ENCODE measurements at places on chromosomes 1 and 21.

GRCh38 chr1:19387045-19387467 is 74.9 kb downstream of the SLC66A1 start:
- no peak for DNase-seq

DNA sequence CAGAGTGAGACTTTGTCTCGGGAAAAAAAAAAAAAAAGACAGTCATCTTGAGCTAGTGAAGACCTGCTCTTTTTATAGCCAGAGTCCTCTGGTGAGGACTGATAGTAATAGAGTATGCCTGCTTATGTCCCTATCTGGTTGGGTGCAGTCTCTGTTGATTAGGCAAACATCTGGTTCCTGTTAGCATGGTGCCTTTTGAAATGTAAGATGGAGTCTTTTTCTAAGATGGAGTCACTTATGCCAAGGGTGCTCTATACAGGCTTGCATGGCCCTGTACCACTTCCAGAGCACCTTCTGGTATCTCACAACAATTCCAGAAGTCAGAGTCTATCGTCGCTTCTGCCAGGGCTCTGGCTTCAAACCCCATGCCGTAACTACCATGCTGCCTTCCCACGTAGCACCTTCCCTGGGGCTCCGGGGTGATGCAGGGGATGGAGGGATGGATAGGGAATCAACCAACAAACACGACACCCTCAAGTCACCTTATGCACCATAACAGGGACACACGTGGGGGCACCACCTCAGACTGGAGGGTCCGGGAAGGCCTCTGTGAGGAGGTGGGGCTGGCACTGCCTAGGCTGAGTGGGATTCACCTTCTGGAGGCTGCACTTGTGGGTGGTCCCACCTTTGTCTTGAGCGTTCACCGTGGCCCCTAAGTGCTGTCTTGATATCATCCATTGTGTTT is 11.6 kb upstream of the PADI6 start:
- DNase-seq = no peak

- DNase-seq = no peak
Observed at GRCh38 chr1:236063919-236064673, 794 bp downstream of the NID1 start.

GRCh38 chr1:55338448-55338820 is 123.3 kb upstream of the USP24 start:
- no peak for DNase-seq

DNA sequence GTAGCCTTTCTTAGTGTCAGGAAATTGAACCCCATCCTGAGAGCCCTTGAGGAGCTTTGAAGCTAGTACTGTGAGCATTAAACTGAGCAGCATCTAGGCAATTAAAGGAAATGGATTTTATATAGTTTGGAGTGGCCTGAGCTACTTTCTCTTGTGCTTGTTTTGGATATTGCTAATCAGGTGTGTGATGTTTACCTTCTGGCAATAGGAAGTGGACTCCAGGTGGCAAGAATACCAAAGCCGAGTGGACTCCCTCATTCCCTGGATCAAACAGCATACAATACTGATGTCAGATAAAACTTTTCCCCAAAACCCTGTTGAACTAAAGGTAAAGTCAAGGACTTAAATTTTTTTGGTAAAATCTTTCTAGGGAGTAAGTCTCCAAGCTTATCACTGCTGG is 79.4 kb downstream of the MACF1 start:
- DNase-seq = peak; percentile 14

DNA sequence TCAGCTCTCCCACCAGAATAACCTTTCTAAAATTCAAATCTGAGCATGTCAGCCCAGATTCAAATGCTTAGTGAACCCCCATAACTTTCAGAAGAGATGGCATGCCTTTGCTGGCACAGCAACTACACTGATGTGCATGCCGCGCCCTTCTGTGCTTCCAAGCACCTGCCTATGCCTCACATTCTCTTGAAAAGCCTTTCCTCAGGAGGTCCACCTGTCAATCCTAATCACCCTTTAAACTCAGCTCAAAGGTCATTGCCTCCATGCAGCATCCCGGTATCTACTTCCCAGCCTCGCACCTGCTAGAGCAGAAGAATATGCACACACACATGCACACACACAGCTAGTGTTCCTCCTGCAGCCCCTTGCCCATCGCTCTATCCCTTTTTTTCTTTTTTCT is 5.2 kb upstream of the S100A2 start:
- DNase-seq = no peak

DNA sequence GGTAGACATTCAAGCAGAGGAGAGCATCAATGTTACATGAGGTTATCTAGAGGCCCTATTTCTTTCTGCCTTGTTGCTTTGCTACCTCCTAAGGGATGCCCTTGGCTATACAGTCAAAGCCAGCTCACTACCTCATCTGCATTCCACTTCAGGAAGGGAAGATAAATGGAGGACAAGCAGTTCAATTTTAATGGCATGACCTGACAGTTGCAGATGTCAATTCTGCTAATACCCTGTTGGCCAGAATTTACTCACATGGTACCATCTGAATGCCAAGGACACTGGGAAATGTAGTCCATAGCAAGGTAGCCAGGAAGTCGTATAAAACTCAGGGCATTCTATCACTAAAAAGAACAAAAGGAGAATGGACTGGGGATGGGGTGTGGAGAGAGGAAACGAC is 31.5 kb downstream of the PALMD start:
- DNase-seq = no peak

DNA sequence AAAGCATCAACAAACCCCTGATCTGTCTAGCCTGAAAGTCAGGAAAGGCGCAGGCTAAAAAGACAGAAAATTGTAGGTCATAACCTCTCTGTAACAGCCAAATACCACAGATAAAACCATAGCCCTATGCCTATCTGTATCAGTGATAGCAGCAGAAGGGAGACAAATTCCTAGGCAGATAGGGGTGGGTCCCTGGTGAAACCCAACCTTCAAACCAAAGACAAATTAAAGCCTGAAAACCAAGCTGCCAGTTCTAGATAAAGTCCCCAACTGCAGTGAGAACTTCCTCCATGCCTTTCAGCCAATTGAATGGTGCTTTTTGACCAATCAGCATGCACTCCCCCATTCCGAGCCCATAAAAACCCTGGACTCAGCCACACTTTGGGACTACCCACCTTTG is 115.3 kb downstream of the NTPCR start:
- DNase-seq = no peak

- no peak for DNase-seq
Observed at GRCh38 chr1:11314959-11315358, 42.0 kb downstream of the UBIAD1 start.

DNA sequence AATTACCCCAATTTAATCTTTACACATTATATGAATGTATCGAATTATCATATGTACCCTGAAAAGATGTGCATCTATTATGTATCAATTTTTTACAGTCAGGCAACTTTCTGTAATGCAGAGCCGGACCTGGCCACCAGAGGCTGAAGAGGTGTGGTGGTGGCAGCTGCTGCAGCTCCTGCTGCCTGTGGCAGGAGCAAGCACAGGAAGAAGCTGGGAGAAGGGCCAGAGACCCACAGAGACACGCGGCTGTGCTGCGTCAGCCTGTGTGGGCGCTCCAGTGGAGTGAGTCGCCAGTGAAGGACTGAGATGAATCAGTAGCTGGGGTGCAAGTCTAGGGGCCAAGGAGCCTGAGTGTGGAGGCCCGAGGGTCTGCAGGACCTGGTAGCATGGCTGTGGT is 74.3 kb upstream of the COG2 start:
- no peak for DNase-seq

GRCh38 chr1:94050254-94050653 is 70.7 kb downstream of the ABCA4 start:
- DNase-seq = no peak

DNA sequence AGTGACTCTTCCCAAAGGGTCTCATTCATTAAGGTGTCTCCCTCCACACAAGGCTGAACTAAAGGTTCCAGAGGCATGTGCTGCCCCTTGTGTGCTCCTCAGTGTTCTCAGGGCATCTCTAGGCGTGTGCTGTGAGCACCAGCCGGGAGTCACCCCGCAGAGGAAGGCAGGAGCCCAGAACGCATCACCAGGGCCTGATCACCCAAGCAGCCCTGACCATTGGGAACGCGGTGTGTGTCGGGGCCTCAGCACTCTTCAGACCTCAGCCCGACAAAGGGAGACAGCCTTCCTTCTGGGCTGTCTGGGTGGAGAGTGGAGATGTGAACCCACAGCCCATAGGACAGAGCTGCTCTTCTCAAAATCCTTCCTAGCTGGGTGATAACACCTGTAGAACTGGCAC is 9.1 kb downstream of the SLC37A1 start:
- no peak for DNase-seq

- no peak for DNase-seq
Observed at GRCh38 chr1:184473176-184473966, 86.5 kb downstream of the C1orf21 start.

DNA sequence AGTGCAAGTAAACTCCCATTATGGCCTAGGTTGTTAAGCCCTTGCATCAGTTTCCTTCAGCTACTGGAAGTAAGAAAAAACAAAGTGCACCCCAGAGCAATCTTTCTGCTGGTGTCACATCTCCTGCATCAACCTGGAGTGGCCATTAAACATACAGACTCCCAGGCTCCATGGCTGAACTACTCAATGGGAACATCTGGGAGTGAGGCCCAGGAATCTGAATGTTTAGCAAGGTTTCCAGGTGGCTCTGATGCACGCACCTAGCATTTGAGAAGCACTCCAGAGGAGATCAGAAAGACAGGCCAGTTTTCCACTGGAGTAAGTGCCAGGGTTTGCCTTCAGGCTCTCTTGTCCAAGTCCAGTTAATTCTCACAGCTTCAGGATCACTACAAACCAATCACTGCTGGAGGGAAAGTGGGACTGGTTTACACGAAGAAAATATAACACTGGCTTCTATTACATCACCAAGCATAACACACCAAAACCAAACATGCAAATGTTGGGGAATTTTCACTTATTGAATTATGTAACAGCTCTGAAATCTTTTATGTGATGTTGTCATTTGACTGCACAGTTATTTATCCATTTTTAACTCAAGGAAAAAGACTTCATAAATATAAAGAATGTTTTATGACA is 22.3 kb upstream of the ABCA4 start:
- no peak for DNase-seq

DNA sequence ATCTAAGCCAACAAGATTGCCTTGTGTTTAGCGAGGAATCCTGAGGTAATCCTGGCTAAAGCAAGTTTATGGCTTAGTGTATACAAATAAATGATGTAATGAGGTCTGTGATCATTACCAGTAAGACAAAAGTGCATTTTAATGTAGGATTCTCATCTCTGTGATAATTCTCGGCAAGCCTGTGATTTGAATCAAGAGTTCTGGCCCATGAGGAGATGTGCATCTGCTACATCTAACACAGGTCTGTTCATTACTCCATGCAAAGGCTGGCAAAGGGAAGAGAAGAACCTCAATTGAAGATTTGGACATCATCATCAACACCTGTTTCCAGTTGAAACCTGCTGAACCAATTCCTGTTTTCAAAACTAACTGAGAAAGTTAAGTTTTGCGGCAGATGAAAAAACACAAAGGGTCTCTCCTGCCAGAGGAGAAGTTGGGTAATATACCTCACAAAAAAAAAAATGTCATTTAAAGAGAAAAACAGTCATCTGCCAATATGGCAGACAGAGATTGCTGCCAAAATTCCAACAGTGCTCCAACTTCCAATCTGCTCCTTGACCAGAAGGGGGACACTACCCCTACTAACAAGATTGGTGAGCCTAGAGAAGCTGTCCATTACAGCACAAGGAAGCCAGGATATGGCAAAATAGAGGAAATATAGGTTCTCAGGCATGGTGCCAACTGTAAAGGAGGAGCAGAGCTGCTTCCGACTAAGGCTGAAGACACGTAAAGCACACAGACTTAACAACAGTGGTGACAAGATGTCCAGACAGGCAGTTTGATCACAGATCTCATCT is 453.7 kb downstream of the TTLL7 start:
- DNase-seq = peak; percentile 41

DNA sequence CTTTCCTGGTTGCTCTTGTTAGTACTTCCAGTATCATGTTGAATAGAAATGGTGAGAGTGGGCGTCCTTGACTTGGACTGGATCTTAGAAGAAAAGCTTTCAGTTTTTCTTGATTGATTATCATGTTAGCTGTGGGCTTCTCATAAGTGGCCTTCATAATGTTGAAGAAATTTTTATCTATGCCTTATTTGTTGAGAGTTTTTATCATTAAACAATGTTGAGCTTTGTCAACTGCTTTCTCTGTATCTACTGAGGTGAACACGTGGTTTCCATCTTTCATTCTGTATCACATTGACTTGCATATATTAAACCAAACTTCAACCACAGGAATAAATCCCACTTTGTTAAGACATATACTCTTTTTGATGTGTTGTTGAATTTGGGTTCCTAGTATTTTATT is 29.4 kb downstream of the PRKAB2 start:
- DNase-seq = no peak

DNA sequence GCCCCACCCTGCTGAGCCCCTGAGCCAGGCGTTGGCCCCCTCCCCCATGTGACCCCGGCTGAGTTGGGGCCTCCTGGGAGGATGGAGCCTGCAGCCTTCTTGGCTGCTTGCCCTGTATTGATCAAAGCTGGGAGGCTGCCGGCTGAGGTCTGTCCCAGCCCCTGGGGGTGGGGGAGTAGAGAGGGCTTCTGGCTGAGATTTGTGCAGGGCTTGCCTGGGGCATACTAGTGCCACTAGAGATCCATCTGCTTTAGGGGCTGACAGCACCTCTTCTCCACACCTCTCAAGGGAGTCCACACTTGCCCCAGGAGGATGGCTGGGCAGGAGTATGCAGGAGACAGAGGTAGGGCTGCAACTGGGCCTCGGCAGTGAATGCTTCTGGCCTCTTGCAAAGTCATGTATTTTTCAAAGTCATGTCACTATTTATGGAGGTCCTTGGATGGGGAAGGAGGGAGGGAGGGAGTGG is 53.6 kb upstream of the SSBP3 start:
- no peak for DNase-seq

DNA sequence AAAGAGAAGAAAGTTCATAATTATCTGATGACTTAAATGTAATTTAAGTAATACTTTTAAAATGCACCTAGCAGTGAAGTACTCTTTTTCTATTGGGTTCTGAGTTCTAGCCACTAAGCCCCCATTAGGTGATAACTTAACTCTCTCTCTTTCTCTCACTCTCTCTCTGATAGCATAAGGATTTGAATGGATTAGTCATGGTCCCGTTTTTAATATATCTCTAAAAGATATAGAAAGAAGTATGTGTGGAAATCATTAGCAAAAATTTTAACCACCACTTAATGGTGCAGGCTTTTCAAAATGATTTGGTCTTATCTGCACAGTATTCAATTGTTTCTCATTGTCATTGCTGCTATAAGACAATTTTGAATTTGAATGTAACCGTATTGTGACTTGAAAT is 78.2 kb downstream of the RWDD3 start:
- no peak for DNase-seq

- no peak for DNase-seq
Observed at GRCh38 chr1:58041621-58042020, 504.9 kb downstream of the OMA1 start.

- DNase-seq = no peak
Observed at GRCh38 chr21:31349208-31349607, 5.1 kb upstream of the TIAM1 start.

DNA sequence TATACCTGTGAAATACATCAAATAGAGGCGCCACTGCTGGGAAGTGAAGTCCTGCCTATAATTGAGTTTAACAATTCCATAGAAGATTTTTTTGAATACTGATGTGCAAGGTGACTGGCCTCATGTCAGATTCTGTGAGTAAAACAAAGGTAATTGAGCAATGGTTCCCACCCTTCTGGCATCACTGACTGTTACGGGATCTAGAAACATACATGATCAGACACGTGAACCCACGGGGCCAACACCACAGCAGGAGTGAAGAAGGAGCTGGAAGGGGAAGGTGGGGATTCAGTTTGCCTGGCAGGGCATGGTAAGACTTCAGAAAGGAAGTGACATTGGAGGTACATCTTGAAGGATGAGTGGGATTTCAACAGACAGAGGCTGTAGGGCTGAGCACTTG is 270.2 kb downstream of the DISC1 start:
- no peak for DNase-seq

Data from LNCaP clone FGC (cell line).